ENCODE measurements at places on chromosomes 1 and 21. TPM values are rescaled to one million over a fixed set of nuclear protein-coding genes. Genes with fewer than 3 reads are reported as not detected.

- no peak for DNase-seq
Observed at GRCh38 chr1:225963735-225964530, 22.9 kb upstream of the LEFTY2 start.

DNA sequence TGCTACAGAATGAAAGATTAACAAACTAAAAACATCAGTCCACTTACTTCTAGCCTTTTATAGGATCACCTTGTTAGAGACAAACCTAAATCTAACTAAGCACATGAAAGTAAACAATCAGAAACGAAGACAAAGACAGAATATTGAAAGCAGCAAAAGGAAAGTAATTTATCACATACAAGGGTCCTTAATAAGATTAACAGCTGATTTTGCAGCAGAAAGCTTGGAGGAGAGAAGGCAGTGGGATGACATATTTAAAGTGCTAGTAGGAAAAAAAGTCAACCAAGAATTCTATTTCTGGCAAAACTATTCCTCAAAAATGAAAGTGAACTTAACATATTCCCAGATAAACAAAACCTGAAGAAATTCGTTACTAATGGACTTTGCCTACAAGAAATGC lies 286.4 kb downstream of the RWDD3 start:
- DNase-seq = no peak

DNA sequence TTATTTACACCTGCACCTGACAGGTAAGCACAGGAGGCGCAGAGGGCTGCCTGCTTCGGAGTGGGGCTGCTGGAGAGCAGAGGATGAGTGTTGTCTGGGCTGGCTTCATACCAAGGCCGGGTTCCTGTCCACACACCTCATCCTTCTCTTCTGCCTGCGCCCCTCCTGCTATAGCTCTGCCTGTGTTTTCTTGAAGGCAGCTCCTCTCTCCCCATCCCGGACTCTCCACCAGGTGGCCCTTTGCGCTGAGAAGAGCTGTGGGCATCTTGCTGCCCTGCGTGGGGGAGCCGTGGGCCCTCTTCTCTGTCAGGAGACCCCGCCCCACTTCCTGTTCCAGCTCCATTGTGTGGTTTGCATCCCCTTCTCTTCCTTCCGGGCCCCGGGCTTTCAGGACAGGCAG lies 35.0 kb downstream of the ARHGEF10L start:
- DNase-seq = no peak

- DNase-seq = no peak
Observed at GRCh38 chr1:39266269-39266668, 61.8 kb downstream of the MACF1 start.

- DNase-seq = no peak
Observed at GRCh38 chr1:23369335-23370013, at the start of gene ZNF436. Gene ZNF436, minus strand, starts transcription at chr1:23369836. Its CDS starts 1,831 bp downstream, at chr1:23368005.

DNA sequence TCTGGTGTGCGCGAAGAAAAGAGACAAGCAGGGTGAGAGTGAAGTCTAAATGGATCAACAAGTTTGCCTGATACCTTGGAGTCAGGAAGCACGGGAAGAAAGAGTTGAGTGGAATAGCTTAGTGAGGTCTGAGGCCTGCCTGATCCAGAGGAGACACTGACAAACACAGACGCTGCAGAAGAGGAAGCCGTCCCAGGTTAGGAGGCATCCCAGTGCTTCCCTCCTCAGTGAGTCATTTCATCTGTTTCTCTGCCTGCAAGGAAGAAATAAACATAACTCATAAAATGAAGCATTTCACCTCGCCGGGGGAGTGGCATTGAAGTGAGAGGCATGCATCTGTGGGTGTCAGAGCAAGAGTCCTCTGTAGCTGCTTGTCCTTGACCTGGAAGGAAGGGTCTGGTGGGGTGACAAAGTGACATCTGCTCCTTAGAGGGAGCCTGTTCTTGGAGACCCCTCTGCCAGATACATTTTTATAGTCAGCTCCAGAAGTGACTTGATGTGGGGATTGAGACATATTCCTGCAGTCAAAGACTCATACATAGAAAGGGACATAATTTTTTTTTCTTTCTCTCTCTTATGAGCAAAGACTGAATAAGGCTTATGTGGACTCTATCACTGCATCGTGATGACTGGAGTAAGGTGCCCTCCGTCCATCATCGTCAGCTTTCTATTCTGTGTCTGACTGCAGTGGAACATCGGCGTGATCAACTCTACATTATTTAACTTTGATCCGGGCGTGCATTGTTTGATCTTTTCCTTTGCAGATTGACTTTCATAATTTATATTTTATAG lies 256.7 kb downstream of the KIF26B start:
- peak; percentile 52 for DNase-seq

GRCh38 chr21:44653123-44653522 lies 1.3 kb downstream of the KRTAP12-4 start:
- DNase-seq = no peak

DNA sequence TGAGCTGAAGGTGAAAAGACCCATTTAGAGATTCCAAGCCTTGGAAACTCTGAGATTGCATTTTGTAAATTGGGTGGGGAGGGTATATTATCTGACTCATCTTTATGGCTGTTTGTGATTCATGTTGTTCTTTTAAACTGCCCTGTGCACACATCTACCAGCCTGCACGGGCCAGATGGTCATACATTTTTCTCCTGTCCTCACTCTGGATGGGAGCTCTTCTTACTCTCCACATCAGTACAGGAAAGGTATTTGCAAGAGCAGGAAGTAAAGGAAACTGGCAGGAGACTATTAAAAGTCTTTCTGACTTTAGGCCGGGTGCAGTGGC lies 14.3 kb upstream of the NMNAT2 start:
- no peak for DNase-seq

DNA sequence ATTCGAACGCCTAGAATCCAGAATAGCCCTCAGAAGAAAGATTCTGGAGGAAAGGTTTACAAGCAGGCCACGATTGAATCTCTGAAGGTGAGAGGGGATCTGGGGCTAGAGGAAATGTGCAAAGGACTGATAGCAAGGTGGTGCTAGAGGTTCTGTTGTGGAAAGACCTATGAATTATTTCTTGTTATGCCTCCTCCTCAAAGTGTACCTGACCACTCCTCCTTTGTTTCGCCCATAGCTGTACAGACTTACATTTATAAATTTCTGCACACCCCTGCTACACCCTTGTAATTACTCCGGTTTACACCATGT lies 986 bp downstream of the TCEANC2 start:
- no peak for DNase-seq

- DNase-seq = no peak
Observed at GRCh38 chr21:26781331-26781730, 63.9 kb downstream of the ADAMTS1 start.

- no peak for DNase-seq
Observed at GRCh38 chr1:211738691-211739301, 63.4 kb upstream of the NEK2 start.

GRCh38 chr1:8395433-8395866 lies 77.5 kb downstream of the SLC45A1 start:
- DNase-seq = no peak

GRCh38 chr21:44846485-44847260 lies 26.8 kb downstream of the PTTG1IP start:
- DNase-seq = no peak

DNA sequence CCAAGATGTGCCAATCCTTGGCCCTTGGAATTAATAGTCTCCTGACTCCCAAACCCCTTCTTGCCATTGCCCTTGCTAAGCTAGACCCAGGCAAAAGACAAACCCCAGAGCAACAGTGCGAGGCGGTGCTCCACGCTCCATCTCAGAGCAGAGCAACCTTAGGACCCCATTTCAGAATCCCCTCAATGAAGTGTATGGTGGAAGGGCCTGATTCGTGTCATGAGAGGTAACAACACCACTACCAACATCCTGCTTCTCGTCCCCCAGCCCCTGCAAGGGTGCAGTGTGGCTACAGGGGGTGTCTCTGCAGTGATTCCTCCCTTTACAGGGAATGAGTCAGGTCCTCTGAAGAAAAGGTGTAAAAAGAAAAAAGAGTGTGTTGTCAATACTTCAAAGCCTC lies 103.9 kb upstream of the IRF2BP2 start:
- no peak for DNase-seq

DNA sequence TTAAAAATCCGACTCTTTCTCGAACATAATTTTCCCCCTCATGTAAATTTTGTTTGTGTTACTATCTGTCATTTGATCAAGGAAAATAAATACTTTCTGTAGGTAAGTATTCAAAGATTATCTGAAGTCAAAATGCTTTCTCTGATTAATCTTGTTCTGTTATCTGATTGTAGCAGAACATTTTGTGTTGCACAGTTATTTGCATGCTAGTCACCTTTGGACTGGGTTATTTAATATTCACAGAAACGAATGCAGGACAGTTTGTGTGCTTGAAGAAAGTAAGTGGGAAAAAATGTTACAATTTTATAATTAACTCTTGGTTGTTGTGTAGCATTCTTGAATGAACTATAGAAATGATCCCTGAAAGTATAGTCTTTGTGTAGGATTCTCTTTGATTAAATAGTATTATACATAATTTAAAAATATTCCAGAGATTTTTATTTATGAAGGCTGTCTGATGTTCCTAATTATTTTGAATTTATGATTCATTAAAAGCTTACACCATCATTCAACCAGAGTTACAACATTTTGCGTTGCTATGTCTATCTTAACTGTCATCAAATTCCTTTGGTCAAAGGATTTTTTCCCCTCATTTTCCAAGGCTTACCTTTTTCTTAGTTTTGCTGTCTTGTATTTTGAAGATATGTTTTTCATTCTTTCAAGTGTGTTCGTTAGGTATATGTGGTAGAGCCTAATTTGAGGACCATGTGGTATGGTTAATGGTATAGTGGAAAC lies 176.6 kb downstream of the GIPC2 start:
- DNase-seq = no peak

- DNase-seq = no peak
Observed at GRCh38 chr21:41119901-41120300, 48.1 kb upstream of the BACE2 start.

DNA sequence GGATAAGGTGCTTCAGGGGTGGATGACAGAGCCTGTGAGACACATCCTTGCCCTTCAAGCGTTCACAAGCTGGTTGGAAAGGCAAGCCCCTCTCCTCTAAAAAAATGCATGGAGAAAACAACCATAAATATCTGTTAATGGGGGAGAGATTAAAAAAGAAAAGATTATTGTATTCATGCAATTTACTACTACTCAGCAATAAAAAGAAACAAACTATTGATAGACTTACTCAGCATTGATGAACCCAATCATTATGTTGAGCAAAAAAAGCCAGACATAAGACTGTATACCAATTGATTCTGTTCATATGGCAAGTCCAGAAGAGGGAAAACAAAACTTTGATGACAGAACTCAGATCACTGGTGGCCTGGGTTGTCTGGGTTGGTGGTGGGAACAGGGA lies 138.7 kb upstream of the IRF2BP2 start:
- DNase-seq = no peak

DNA sequence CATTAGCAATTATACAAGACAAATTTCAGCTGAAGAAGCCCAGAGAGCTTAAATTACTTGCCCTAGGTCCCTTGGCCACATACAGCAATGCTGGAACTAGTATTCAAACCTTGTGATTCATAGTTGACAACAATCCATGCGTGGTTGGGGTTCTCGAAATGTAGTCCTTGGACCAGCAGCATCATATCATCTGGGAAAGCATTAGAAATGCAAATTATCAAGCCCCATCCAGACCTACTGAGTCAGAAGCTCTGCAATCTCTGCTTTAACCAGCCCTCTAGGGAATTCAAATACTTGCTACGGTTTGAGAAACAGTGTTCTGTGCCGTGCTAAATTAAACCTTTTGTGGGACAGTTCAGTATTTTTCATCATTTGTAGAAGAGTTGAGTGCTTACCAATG lies 65.1 kb downstream of the CLIC6 start:
- DNase-seq = no peak

GRCh38 chr1:31694069-31694963 lies 9.5 kb downstream of the COL16A1 start:
- no peak for DNase-seq

- no peak for DNase-seq
Observed at GRCh38 chr1:41880261-41880660, 38.5 kb downstream of the HIVEP3 start.

- peak; percentile 61 for DNase-seq
Observed at GRCh38 chr21:15604413-15604812, 125.4 kb upstream of the USP25 start.

GRCh38 chr1:164320790-164321731 lies 237.9 kb upstream of the PBX1 start:
- DNase-seq = no peak

GRCh38 chr1:207745839-207746767 lies 5.8 kb upstream of the CD46 start:
- DNase-seq = no peak

- DNase-seq = no peak
Observed at GRCh38 chr1:212482637-212483441, 50.1 kb downstream of the NENF start.

GRCh38 chr1:70820396-70820795 lies 227.2 kb downstream of the PTGER3 start:
- no peak for DNase-seq

- no peak for DNase-seq
Observed at GRCh38 chr1:214124281-214124805, 136.6 kb downstream of the PROX1 start.

DNA sequence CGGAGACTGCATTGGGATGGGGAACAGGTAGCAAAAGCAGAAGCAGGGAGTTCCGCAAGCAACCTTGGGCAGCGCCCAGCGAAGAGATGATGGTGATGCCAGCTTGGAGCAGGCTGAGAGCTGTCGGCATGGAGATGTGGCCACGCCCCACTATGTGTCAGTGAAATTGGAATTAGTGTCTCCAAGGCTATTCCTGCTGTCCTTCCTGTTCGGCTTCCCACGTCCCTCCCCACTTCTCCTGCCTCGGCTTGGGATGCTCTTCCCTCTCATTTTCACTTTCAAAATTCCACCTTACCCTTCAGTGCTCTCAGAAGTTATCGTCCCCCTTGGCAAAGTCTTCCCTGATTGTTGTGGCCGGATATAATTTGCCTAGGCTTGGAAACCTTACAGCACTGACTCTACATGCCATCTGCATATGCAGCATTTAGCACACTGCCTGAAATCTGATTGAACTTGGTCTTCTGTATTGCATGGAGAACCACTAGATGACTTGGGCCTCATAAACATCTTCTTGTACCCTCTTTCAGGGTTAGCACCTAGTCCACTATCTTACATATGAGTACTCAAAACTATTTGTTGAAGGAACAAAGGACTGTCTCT lies 270.7 kb upstream of the RUNX1 start:
- DNase-seq = no peak

GRCh38 chr21:41121785-41122415 lies 46.1 kb upstream of the BACE2 start:
- DNase-seq = peak; percentile 32

- DNase-seq = no peak
Observed at GRCh38 chr1:200960948-200961340, 62.6 kb downstream of the KIF21B start.

GRCh38 chr21:14076143-14076806 lies 134.5 kb downstream of the LIPI start:
- DNase-seq = no peak

- DNase-seq = no peak
Observed at GRCh38 chr1:33241866-33242265, 14.4 kb upstream of the ZNF362 start.

ERG gene
- polyA plus RNA-seq = not detected

SLC45A1 gene
- 0.44 TPM for polyA plus RNA-seq

MIXL1 gene
- 0.09 TPM for polyA plus RNA-seq

MMP23B gene
- 5.7 TPM for polyA plus RNA-seq

SLX9 gene
- polyA plus RNA-seq = 12.4 TPM

RNU1-1 gene
- not detected for polyA plus RNA-seq

GJA9 gene
- polyA plus RNA-seq = 0.05 TPM

HPCA gene
- not detected for polyA plus RNA-seq

LYPLA2 gene
- 31.3 TPM for polyA plus RNA-seq

PTGFRN gene
- 3.1 TPM for polyA plus RNA-seq

TGFB2 gene
- 4.8 TPM for polyA plus RNA-seq

GBP6 gene
- not detected for polyA plus RNA-seq

LUZP1 gene
- 22.0 TPM for polyA plus RNA-seq

ZNF695 gene
- 1.0 TPM for polyA plus RNA-seq

All from BJ (cell line).